Aorta (tissue), 5 donors: ENCODE measurements at places on chromosomes 6 and 20. TPM values are rescaled to one million over a fixed set of nuclear protein-coding genes. Genes with fewer than 3 reads are reported as not detected.

DNA sequence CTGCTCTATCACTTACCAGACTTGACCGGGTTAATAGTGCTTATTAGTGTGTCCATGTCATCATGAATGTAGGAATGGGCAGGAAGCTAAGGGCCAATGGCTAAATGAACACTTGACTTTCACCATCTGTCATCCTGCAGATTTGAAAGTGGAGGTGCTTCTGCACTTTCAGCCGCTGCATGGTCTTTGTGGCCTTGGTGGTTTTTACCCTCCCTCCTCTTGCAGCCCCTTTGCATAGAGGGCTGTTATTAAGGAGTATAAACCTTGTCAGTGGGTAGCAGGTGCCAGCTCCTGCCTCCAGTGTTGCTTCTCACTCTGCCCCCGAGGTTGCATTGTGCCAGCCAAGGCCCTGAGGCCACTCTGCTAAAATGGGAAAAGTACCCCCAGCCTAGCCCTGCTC, 122.2 kb upstream of the TNFAIP3 start:
- no peak overlapping the region for H3K27ac ChIP-seq
- DNase-seq, result no peak
- H3K4me3 ChIP-seq, result no peak overlapping the region
- H3K27me3 ChIP-seq, result no peaks in the 10 kb centered on the region
- H3K4me1 ChIP-seq, result no peaks in the 10 kb centered on the region

DNA sequence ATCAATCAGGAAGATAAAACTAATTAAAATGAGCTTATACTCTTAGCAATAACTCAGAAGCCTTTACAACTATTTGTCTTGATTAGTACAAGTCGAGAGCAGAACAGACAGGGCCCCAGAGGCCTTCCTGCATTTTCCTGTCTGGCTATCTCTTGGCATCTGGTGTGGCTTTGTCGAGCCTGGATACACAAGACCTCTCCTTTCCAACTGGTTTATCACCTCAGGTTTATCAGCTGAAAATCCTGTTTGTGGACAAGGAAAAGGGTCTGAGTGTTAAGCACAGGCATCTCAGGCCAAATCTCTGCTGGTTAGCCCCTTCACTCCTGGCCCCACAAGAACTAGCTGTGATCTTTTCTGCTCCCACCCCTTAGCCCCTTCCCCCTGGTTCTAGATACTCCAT, 32.6 kb downstream of the BAK1 start:
- H3K27me3 ChIP-seq, result no peaks in the 10 kb centered on the region
- DNase-seq, result no peak
- H3K4me3 ChIP-seq, result no peak overlapping the region
- no peaks in the 10 kb centered on the region for H3K36me3 ChIP-seq
- H3K27ac ChIP-seq, result no peak overlapping the region

DNA sequence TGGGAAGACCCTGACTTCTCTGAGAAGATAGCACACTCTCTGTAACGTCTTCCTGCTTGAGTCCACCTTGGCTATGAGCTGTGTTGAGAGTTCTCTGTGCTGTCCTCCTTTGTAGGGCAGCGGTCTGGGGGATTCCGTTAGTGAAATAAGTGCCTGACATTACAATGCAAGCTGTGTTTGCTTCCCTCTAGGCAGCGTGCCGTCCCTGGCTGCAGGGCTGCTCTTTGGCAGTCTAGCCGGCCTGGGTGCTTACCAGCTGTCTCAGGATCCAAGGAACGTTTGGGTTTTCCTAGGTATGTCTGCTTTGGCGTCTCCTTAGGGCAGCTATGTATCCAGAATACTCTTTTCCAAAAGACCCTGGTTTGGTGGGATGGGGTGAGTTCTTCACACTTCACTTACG, 2.8 kb downstream of the TMEM14C start:
- no peak overlapping the region for H3K27ac ChIP-seq
- H3K4me1 ChIP-seq, result peaks cover 8% of the 10 kb centered on the region
- DNase-seq, result no peak
- H3K4me3 ChIP-seq, result no peak overlapping the region
- H3K27me3 ChIP-seq, result no peaks in the 10 kb centered on the region

DNA sequence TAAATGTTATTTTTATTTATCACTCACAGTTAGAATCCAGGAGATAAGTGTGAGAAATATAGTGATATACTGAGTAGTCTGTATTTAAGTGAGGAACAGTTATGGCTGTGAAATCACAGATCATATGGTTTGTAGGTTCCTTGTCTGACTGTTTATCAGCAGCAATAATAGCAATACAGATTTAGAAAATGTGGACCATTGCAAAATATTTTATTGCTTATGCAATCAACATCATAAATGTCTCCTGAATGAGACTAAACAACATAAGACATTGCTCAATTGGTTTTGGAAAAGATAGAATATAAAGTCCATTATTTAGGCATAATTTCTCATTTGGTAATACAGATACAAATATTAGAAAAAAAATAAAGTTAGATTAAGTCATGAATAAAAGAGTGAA, 43.7 kb downstream of the CCDC170 start:
- no peaks in the 10 kb centered on the region for H3K36me3 ChIP-seq
- no peaks in the 10 kb centered on the region for H3K4me1 ChIP-seq
- no peak overlapping the region for H3K4me3 ChIP-seq

- H3K4me1 ChIP-seq, result no peaks in the 10 kb centered on the region
- no peak overlapping the region for H3K4me3 ChIP-seq
- no peak overlapping the region for H3K27ac ChIP-seq
- no peak for DNase-seq
These were observed 7.0 kb downstream of the DYNLRB1 start for GRCh38 chr20:34522969-34523871.

DNA sequence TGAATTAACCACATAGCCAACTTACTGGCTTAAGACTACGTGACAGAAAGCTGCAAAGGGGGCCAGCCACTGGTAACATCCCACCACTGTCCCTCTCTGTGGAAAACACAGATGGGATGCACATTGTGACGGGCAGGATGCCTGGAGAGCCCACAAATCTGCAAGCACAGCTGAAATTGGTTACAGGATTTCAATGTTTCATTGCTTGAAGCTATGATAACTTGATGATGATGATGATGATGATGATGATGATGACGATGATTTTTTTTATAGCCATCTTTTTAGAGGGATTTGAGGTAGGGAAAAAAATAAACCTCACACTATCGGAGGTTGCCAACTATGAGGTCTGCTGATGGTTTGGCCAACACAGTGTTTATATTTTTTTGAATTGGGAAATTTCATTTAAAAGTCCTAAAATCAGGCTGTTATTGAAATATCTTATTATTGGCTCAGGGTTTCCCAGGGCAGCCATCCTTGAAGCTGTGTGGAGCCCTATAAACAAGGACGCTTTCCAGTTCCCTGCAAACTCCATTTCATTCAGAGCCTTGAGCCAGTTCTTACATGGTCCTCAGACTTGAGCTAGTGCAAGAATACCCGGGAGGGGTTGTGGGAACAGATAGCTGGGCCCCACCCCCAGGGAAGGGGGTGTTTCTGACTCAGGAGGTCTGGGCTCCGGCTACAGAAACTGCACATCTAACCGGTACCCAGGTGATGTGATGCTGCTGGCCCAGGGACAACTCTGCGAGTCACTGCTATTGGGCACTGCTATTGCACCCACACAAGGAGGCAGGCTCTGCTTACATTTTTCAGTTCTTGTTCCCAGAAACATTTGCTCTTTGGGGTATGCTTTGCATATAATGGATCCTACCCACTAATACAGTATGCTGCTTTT, 27.1 kb downstream of the BCAS1 start:
- H3K4me1 ChIP-seq, result no peaks in the 10 kb centered on the region
- no peak overlapping the region for H3K4me3 ChIP-seq
- DNase-seq, result no peak
- H3K27ac ChIP-seq, result no peak overlapping the region
- no peaks in the 10 kb centered on the region for H3K27me3 ChIP-seq

DNA sequence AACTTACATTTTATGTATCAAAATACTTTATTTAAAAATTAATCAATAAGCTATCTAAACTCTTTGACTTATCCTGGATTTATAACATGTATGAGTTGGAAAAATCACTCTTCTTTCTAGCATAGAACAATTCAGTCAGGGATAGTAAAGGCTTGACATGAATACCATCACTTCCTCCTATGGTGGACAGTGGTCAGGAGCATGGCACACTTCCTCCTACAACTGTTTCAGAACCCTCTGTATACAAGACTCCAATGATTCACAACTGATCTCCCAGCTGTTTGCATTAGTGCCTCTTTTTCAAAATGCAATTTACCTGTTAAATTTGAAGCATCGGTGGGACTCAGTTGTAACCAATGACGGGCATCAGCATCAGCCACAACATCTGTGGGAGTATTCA, 129.7 kb downstream of the RALGAPA2 start:
- no peaks in the 10 kb centered on the region for H3K27me3 ChIP-seq
- DNase-seq, result no peak
- no peaks in the 10 kb centered on the region for H3K4me1 ChIP-seq
- no peak overlapping the region for H3K27ac ChIP-seq

DNA sequence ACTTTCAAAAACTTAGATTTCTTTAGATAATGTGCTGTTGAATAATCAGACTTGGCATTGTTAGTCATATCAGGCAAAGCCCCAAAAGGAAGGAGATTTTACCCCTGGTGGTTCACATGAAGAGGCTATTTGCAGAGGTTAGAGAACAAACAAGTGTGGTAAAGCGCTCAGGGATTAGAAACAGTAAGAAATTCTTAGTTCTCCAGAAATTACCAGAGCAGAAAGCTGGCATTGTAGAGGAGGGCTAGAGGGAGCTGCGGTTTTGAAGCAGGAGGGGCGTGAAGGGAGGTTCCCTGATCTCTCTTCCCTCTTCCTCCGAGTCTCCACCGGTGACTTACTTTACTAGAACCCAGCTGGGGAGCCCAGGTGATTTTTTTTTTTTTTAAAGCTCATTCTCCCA, 10.2 kb downstream of the MYO6 start:
- no peak overlapping the region for H3K27ac ChIP-seq
- DNase-seq, result no peak
- H3K4me3 ChIP-seq, result no peak overlapping the region
- H3K4me1 ChIP-seq, result no peaks in the 10 kb centered on the region

- H3K36me3 ChIP-seq, result no peaks in the 10 kb centered on the region
- no peaks in the 10 kb centered on the region for H3K27me3 ChIP-seq
- H3K4me3 ChIP-seq, result peak overlapping the region; percentile 92
- DNase-seq, result no peak
- no peaks in the 10 kb centered on the region for H3K4me1 ChIP-seq
These were observed 11.3 kb downstream of the TFAP2A start for GRCh38 chr6:10403385-10404106.

DNA sequence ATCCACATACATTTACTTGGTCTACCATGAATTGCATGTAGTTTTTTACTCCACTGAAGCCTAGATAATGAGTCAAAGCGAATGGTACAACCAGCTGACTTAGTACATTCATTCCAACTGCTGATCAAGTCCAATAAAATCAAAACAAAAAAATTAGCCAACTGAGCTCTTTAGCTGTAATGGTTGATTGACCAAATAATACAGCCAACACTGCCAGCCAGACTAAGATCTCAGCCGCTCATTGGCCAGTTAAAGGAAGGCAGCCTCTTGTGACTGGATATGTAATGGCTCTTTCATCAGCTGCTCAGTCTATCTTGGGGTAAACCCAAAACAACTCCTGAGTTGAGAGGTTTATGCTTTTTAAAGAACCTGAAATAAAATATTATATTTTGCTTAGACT, 204.3 kb upstream of the RSPO3 start:
- DNase-seq, result no peak
- H3K4me3 ChIP-seq, result no peak overlapping the region
- H3K36me3 ChIP-seq, result no peaks in the 10 kb centered on the region
- no peaks in the 10 kb centered on the region for H3K27me3 ChIP-seq
- no peaks in the 10 kb centered on the region for H3K4me1 ChIP-seq

DNA sequence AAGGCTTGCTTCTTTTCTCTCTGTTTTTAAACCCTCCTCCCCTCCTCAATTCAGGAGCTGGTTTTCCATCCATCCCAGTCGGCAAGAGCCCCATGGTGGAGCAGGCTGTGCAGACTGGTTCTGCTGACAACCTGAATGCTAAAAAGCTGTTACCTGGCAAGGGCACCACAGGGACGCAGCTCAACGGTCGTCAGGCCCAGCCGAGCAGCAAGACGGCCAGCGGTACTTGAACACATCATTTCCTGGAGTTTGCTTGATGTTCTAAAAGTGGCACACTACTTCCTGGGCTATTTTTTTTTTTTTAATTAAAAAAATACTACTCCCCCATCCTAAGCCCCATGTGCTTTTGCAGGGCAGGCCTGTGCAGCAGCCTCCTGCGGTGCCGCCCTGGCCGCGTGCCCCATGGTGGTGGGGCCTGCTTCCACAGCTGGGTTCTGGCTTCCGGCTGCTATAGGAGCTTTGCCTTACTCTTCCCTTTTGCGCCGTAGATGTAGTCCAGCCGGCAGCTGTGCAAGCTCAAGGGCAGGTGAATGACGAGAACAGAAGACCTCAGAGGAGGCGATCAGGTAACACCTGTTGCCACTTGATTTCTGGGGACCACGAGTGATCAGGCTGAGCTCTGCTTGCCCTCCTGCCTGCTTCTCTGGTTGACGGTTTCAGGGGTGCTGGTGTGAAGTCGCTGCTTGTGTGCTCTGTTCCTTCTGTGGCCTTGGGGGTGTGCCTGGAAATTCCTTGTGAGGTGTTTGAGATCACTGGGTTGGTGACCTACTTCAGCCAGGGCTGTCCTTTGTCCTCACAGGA, 7.7 kb downstream of the LSM14B start:
- no peak overlapping the region for H3K4me3 ChIP-seq
- H3K36me3 ChIP-seq, result peaks cover 25% of the 10 kb centered on the region
- H3K4me1 ChIP-seq, result no peaks in the 10 kb centered on the region
- DNase-seq, result no peak
- no peaks in the 10 kb centered on the region for H3K27me3 ChIP-seq

- peak; percentile 66 for DNase-seq
- H3K27me3 ChIP-seq, result no peaks in the 10 kb centered on the region
- peaks cover 5% of the 10 kb centered on the region for H3K4me1 ChIP-seq
- H3K4me3 ChIP-seq, result no peak overlapping the region
- no peaks in the 10 kb centered on the region for H3K36me3 ChIP-seq
These were observed 73.6 kb downstream of the SLX4IP start for GRCh38 chr20:10508468-10509251.

DNA sequence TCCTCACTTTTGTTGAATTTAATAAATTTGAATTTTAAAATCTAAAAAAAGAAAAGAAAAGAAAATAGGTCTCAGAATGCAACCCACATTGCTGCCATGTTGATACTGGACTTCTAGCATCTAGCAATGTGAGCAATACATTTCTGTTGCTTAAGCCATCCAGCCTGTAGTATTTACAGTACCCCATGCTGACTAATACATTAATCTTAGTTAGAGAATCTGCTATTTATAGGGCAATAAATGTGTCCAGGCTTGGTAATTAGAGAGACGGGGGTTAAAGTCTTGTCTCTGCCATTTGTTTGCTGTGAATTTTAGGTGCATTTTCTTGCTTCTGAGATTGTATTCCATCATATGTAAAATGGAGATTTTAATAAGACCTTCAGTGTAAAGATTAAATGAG, 471.3 kb downstream of the DHX35 start:
- no peak overlapping the region for H3K4me3 ChIP-seq
- H3K4me1 ChIP-seq, result no peaks in the 10 kb centered on the region
- H3K27ac ChIP-seq, result no peak overlapping the region
- no peak for DNase-seq
- H3K36me3 ChIP-seq, result no peaks in the 10 kb centered on the region

- no peaks in the 10 kb centered on the region for H3K4me1 ChIP-seq
- no peaks in the 10 kb centered on the region for H3K27me3 ChIP-seq
- DNase-seq, result no peak
- no peaks in the 10 kb centered on the region for H3K36me3 ChIP-seq
- H3K4me3 ChIP-seq, result no peak overlapping the region
These were observed 4.1 kb downstream of the HLA-C start for GRCh38 chr6:31267651-31268368.

The FAXC gene
- 4.4 TPM for total RNA-seq

The PTCRA gene
- total RNA-seq, result not detected

The STK4 gene
- 41.0 TPM for total RNA-seq

The TFAP2C gene
- 0.54 TPM for total RNA-seq

The XKR7 gene
- total RNA-seq, result not detected

The BPIFA1 gene
- not detected for total RNA-seq

The ADGRF5 gene
- total RNA-seq, result 28.7 TPM

The OR2H2 gene
- total RNA-seq, result not detected

The TREM1 gene
- 6.2 TPM for total RNA-seq

The ARFGEF3 gene
- 1.6 TPM for total RNA-seq

The FAM83C gene
- total RNA-seq, result not detected
